CD4-positive, alpha-beta T cell treated with Interleukin-12 subunit alpha and Interleukin-12 subunit beta, for 1 hour (primary cell): ENCODE measurements at places on chromosomes 4 and X.

DNA sequence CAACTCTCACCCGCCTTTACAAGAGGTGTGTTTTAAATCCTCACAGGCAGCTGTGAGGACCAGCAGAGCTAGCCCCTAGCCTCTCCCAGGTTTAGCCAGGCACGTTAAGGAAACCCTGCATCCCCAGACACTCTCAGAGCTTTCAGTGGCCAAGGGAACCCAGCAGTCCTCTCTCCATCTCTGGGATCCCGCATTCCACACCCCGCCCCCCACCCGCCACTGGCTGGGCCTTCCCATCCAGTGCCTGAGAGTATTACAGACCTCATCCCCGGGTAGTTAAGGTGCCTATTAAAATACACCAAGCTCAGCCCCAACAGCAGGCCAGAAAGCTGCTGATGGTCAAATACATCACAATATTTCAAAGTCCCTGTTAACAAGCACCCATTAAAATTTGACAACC lies 256.2 kb downstream of the BCOR start:
- DNase-seq: no peak

- DNase-seq: no peak
These were observed 107.3 kb downstream of the EFNB1 start for GRCh38 chrX:68936126-68936525.

DNA sequence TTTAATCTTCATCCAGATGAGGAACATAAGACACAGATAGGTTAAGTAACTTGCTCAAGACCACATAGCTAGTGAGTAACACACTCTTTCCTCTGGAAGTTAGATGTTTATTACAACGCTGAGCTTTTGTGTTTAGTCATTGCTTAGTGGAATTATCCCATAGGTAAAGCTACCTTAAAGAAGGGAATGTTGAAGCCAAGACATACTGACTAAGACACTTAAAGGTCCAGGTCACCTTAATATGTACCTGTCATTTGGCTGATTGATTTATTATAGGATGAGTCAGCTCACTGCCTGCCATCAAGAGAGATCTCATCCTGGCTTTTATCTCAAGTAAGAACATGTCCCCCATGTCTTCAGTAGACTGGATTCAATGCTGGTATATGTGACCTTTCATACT lies 53.4 kb downstream of the KDR start:
- no peak for DNase-seq

GRCh38 chrX:27057883-27058282 lies 405.3 kb downstream of the PPP4R3C start:
- no peak for DNase-seq

DNA sequence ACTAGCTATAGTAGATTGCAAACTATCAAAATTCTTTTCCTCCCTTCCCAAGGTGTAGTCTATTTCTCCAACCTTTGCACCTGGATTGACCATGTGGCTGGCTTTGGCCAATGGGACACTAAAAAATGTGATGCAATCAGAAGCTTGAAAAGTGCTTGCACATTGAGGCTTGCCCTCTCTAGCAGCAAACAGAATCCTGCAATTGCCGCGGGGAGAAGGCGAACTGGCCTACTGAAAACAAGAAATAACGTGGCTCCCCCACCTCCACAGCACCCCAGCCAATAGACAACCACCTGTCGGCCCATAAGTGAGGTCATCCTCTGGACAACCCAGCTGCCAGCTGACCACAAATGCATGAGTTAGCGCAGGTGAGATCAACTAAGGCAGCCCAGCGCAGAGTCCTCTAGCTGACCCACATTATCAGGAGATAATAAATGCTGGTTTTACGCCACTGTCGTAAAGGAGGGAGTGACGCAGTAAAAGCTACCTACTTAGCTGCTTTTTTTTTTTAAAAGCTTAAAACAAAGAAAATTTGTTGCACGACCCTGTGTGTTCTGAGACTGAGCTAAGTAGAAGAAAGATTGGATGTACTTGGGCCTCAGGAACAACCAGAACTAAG lies 95.2 kb downstream of the GK start:
- DNase-seq: no peak

- no peak for DNase-seq
These were observed 54.3 kb upstream of the TLR2 start for GRCh38 chr4:153629776-153630175.

DNA sequence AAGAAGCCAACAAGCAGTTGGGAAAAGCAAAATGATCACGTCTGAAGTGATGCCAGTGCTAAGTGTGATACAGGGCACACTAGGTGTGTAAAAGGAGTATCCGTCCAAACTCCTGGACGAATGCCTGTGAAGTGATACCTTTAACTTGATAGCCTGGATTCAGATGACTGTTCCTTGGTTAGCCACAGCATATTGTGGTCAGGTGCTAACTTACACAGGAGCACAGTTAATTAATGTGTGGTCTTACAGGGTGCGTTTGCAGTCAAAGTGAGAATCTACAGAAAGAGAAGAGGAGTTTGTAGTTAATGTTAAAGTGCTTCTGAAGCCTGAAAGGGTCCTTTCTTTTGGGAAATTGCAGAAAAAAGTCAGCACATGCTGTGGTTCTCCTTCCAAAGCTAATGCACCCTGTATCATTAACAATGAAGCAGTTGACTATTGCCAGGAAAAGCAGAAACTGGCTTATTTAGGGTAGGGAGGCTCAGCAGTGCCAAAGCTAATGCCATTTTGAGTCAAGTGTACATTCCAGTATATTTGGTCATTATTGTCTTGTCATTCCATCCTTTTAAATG lies 61.1 kb downstream of the DCLK2 start:
- DNase-seq: no peak

DNA sequence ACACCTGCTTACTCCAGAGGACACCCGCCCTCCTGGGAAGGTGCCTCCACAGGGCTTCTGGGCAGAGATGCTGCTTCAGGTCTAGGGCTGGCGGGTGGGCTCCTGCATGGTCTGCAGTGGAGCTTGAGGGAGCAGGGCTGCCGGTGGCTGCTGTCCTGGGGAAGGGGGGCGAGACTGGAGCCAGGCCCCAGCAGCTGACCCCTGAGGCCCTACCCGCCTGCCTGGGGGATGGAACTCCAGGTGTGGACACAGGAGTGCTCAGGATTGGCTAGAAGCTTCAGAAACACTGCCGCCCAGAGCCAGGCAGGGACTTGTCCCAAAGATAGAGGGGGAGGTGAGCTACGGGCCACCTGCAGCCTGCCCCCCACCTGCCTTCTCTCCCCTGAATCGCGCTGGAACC lies 33.0 kb upstream of the ADRA2C start:
- DNase-seq: no peak

DNA sequence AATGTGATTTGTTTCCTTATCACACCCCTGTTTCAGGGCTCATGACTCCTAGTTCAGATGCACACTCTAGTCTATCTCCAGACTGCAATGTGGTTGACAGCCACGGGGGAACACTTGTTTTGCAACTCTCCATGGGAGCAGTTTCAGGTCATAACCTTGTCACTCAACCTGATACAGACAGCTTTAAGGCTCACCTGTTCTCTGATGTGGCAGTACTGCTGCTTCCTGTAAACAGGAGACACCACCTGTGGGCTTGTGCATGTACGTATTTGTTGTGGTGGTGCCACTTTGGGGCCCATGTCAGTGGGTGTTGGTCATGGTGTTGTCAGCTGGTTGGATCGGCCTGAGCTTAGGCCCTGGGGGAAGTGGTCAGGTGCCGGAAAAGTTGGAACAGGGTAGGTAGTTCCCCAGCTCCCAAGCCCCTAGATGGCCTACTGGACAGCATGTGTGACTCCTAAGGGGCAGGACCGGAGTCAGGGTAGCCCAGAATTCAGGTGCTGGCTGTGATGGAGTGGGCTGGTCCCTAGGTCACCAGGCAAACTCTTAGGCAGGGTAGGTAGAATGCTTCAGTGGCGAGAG lies 46.2 kb downstream of the FAM9B start:
- peak; percentile 56 for DNase-seq

DNA sequence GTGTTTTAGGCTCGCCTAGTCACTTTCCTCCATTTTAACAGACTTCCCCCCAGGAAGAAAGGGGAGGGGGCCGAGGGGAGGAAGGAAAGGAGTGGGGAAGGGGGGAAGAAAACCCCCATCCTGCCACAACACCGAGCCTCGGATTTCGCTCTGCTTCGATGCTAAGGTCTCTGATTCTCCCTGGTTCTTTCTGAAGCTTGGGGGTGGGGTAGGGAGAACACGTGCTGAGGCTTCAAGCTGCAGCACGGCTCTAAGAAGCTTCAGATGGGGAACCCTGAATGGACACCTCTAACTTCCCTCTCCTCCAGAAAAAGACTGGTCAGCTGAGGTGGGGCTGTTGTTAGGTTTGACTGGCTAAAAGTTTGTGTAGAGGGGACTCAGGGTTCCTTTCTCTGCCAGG lies 61.8 kb downstream of the RHOH start:
- no peak for DNase-seq

- no peak for DNase-seq
These were observed 107.8 kb upstream of the MYOZ2 start for GRCh38 chr4:119027811-119028210.

DNA sequence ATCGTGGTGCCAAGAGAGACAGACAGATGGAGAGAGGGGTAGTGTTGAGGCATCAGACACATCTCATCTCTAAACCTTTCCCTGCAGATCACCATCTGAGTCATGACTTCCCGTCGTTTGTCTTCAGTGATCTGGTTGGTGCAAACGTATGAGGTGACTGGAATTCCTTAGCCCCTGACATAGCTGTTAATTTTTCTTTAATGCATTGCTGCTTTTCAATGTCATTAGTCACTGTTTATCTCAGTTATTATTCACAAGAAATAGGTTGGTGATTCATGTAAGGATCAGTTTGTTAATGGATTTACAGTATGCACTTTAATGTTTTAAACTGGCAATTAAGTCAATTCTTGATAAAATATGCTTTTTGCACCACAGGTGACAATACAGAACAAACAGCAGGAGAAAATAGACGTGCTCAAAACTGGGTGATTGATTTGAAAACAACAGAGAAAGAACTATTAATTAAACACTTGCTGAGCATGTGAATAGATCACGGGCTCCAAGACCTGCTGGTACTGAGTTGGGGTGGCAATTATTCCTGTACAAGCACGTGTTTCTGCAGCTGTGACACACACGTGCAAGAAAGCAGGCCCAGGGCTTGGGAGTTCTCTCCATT lies 1.3 kb upstream of the TMEM154 start:
- DNase-seq: no peak

- no peak for DNase-seq
These were observed 557 bp upstream of the USP38 start for GRCh38 chr4:143184217-143184502.

DNA sequence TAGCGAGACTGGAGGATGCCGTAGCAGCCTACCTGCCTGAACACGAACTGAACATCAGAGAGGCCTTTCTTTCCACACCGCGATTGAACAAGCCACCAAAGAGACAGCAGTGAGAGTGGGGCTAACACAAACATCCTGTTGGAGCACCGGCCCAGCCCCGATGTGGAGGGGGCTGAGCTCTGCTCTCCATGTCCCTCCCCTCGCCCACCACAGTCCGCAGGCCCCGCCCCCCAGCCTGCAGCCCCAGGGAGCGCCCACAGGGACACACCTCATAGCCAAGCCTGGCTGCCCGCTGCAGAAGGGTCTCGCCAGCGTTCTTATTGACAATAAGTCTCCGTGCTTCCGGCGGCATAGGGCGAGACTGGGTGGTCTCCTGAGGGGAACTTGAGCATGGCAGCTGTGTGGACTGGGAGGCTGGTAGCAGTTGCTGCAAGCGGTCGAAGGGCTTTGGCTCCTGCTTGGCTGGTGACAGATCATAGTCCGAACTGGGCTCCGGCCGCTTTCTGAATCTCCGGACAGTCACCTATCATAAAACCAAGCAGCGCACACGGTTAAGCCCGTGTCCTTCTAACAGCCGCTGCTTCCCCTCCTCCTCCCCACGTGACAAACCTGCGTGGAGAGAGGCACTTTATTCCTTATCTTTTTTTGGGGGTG lies 35.8 kb downstream of the BCOR start:
- DNase-seq: no peak

DNA sequence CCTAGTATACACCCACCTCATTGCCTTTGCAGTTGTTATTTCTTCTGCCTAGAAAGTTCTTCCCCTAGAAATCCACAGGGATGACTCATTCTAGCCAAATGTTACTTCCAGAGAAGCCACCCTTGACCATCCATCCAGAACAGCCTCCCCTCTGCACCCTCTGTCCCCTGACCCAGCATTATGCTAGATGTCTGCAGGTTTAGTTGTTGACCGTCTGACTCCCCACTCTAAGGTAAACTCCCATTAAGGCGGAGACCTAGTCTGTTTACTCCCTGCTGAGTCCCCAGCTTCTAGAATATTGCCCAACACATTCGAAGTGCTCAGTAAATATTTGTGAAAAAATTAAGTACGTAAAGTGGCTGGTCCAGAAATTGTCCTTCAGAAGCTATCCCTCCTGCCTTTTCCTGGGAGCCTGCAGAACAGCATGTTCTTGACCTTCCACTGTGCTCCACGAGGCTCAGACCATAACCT lies 11.0 kb downstream of the SRD5A3 start:
- no peak for DNase-seq

GRCh38 chr4:125736057-125736456 lies 421.3 kb downstream of the FAT4 start:
- DNase-seq: no peak

DNA sequence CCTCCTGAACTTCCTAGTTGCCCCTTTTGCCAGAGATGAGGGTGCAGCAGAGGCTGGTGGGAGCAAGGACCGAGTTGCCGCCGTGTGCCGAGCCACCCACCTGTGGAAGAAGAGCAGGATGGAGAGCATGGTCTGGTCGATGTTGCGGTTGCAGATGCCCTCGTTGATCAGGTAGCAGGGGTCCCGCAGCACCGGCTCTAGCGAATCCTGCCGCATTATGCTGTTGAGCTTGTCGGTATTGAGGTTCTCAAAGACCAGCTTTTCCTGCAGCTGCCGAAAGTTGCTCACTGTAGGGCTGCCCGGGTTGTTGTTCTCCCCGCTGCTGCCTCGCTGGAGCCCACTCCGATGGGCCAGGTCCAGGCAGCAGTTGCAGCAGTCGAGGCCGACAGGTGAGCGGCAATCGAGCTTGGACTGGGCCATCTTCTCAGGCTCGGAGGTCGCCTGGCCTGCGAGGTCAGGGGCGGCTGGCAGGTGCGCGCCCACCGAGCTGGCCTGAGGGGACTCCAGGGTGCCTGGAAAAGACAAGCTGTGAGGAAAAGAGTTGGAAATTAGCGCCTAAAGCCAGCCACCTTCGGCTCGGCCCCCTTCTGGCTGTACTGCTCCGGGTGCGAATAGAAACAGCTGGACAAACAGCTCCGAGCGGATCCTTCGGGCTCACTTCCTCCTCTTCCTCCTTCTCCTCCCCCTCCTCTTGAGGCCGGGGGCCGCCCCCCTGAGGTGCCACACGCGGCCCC lies 420 bp downstream of the TSC22D3 start:
- DNase-seq: peak; percentile 0

GRCh38 chrX:9162698-9163097 lies 128.8 kb upstream of the FAM9B start:
- no peak for DNase-seq

DNA sequence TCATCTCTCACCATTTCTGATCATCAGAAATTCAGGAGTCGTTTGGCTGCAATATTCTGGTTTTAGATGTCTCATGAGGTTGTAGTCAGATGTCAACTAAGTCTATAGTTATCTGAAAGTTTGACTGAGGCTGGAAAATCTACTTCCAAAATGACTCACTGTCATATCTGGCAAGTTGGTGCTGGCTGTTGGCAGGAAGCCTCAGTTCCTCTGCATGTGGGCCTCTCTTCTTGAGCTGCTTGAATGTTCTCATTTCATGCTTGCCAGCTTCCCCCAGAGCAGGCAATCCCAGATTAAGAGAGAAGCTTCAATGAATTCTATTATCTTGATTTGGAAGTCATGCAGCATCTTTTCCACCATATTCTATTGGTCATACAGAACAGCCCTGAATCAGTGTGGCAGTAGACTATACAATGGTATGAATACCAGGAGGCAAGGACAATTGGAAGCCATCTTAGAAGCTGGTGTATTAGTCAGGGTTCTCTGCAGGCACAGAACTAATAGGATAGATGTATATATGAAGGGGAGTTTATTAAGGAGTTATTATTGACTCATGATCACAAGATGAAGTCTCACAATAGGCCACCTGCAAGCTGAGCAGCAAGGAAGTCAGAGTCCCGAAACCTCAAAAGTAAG lies 46.8 kb upstream of the ELF2 start:
- no peak for DNase-seq
